ENCODE measurements at places on chromosomes 4 and X.

GRCh38 chr4:47073647-47074046 is 42.3 kb downstream of the GABRB1 start:
- DNase-seq, result no peak

DNA sequence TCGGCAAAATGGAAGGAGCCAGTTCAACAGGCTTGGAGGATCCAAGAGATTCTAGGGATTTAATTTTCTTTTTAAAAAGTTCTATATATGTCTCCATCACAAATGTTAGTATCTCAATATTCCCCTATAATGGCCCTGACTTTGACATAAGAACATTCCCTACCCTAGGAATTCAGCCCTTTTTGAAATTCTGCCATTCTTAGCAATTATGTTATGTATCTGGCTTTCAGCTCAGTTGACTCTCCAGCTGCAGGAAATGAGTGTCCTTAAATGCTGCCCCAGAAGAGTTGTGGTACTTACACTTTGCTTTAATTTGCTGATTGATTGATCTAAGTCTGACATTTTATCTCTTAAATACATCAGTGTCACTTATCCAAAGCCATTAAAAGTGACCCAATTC is 1454.3 kb downstream of the FSTL5 start:
- DNase-seq, result no peak

GRCh38 chr4:53651156-53651735 is 60.0 kb upstream of the LNX1 start:
- no peak for DNase-seq

GRCh38 chr4:25749150-25749794 is 93.6 kb downstream of the SLC34A2 start:
- no peak for DNase-seq

DNA sequence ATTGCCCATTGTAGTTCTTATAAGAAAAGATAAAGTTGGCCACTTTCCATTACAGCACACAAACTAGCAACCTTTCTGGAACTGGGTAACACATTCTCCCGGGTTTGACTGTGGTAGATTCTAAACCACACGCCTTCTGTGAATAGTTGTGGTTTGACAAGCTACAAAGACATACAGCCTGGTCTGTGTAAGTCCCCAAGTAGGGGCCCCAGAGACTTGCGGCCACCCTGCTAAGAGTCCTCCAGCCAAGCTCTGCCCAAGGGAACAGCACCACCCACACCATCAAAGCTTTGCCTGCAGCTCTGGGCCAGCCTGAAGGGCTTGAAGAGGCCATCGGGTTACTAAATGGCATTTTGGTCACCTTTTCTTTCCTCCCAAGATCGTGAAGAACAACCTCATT is 203.4 kb downstream of the MAML3 start:
- peak; percentile 10 for DNase-seq

- no peak for DNase-seq
Observed at GRCh38 chr4:121380776-121381462, at the start of gene QRFPR. Gene QRFPR, minus strand, starts transcription at chr4:121381018. Its CDS starts 371 bp downstream, at chr4:121380647.

GRCh38 chr4:80017125-80017854 is 55.7 kb downstream of the ANTXR2 start:
- DNase-seq, result peak; percentile 23

DNA sequence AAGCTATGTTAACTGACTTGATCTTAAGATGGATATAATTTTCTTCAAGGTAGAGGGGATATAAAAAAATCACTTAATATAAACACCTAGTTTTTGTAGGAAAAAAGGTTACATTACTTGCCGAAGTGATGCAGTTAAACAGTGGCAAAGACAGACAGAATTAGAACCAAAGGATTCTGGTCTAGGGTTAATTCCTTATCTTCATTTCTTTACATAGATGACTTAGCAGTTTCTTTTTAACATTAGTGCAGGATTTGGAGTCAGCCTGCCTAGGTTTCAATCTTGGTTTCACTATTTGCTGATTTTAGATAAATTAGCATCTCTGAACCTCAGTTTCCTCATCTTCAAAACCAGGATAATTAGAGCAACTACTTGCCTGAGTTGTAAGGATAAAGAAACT is 14.3 kb downstream of the ZAR1 start:
- DNase-seq, result no peak

- no peak for DNase-seq
Observed at GRCh38 chr4:7880683-7881082, 59.0 kb downstream of the AFAP1 start.

- DNase-seq, result peak; percentile 37
Observed at GRCh38 chrX:41759817-41760216, 35.8 kb downstream of the GPR82 start.
